Esophagus mucosa (tissue), 1 donor: ENCODE measurements at places on chromosomes 3 and 15. TPM values are rescaled to one million over a fixed set of nuclear protein-coding genes. Genes with fewer than 3 reads are reported as not detected.

DNA sequence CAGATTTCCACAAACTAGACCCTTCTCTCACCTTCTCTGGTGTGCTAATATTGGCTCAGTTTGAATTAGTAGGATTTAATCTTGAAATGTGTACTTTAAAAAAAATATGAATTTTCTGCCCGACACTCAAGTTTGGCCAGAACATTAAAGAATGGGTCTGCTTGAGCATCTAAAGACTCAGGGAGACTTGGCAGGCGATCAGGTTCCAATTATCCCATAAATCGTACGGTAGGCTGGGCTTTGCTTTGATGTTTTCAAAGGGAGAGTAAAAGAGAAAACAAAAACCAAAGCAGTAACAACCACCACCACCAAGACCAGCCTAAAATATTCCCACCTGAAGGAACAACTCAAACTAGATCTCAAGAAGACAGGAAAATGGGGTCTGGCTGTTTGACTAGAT, 230.8 kb downstream of the EBLN2 start:
- ATAC-seq = no peak

The ANKRD34C gene
- not detected for total RNA-seq

DNA sequence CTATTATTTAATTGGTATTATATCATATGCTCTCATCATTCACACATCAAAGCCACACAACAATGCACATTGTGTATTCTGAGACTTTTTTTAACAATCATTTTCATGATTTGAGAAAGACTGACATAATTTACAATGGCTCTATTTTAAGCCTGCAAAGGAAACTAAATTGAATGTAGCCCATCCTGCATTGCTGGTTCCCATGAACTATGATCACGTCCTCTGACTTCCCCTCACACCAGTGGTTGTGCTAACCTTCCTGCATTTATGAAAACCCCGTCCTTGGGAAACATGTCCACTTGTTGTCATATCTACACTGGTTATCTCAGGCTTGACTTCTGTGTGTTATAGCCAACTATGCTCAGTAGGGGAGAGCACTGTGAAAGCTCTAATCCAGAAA, 546.2 kb downstream of the MECOM start:
- ATAC-seq = no peak

DNA sequence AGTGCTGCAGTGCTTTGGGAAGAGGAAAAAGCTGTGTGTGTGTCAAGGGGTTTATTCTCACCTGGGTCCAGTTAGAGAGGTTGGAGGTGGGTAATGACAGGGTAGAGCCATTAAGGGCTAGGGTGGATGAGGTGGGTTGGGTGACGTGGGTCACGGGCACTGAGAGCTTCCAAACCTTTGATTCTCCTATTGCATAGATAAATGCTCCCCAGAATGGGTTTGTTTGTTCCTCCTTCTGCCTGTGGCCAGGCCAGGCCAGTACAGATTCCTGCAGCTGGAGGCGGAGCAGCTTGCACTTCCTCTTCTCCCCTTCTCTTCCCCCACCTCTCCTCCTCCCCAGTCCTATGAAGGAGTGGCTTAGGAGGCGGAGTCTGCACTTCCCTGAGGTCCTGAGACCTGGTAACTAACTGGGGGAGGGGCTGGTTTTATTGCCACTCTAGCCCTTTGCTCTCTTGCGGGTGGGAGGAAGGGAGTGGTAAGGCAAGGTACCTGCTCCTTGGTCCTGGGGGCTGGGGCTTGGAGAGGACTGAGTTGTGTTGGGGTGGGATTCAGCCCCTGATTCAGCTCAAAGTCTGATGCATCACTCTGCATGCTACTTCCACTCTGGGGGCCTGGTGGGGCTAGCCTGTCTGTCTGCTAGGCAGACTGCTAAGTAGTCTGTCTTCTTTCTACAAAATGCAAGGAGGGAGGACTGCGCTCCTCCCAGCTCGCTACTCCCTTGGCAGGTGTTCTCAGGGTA, 3.5 kb downstream of the SPINT1 start:
- peak; percentile 48 for ATAC-seq

DNA sequence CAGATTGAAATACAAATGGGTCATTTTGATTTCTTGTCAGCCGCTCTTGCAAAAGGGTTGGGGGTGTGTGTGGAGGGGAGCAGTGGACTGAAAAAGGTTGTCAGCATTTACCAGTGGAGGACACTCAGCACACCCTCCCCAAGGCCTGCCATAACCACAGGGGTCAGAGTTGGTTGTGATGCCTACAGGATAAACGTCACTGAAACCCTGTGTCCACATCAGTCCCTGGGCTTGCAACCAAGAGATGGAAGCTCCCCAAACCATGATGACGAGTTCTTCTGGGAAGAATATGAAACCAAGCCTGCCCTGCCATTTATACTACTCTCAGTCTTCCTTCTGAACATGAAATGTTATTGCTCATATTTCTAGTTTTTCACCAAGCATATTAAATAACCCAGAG, 54.0 kb upstream of the UMPS start:
- ATAC-seq = no peak

The PDE8A gene
- total RNA-seq = 12.4 TPM

The CSNK1G1 gene
- total RNA-seq = 17.3 TPM

DNA sequence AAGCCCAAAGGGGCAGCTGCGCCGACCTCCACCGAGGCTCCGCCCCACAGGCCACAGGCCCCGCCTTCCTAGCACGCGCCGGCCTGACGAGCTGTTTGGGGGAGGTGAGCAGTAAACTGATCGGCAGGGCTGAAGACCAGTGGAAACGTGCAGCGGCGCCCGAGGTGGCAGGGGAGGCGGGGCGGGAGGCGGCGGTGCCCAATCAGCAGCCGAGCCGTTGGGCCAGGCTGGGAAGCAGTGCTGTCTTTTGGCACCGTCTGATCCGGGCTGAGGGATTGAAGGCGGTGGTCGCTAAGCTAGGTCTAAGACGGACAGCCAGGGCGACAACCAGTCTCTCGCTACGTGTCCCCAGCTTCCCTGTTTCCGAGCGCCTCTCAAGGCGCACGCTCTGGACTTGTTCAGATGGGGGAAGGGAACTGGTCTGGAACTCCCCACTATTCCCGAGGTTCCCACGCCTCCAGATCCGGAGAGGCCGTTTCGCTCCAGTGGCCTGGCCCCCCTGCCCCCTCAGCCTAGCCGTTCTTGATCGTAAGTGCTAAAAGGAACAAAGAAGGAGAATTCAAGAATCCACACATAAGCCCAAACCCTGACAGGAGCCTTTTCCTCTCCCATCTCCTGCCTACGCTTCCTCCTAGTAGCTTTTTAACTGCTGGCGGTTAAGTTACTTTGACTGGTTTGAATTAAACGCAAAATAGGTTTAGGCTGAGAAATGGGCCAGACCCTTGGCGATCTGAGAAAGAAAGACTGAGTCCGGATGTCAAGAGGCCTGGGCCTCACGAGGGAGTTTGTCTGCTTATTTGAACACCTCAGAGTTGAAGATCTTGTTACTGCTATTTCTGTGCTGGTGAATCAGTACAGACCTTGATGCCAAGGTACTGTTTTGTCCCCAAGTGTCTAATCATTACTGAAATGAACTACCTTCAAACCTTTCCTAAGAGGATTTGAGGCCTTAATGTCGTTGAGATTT, at the start of gene FMN1:
Gene FMN1, minus strand, starts transcription at position 11 of the 967 bp plus-strand sequence. CDS start 39,800 bp downstream, outside the sequence.
- ATAC-seq = peak; percentile 98

DNA sequence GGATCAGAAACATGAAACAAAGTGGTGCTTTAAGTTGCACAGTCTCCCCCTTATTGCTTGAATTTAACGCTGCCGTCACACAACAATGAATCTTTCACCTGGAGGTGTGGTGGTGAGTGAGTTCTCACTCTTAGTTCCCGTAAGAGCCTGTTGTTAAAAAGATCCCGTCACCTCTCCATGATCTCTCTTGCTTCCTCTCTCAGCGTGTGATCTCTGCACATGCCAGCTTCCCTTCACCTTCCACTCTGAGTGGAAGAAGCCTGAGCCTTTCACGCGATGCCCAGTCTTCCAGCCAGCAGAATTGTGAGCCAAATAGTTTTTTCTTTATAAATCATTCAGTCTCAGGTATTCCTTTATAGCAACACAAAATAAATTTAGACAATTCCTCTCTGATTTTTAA, 136.7 kb upstream of the CHL1 start:
- ATAC-seq = no peak

DNA sequence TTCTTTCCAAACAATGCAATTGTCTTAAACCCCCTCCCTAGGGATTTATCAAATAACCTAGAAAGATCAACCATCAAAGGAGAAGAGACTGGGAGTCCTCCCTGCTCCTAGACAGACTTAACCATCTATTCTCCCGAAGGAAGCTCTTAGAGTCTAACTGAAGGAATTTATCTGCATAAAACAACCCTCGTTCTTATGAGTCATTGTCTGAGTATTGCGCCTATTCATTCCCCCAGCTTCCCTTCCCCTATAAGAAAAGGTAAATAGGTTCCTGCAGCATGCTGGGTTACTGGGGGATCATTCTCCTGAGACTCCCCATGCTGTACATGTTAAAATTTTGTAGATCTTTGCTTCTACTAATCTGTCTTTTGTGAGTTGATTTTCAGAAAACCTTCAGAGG, 412.7 kb downstream of the OCA2 start:
- no peak for ATAC-seq

DNA sequence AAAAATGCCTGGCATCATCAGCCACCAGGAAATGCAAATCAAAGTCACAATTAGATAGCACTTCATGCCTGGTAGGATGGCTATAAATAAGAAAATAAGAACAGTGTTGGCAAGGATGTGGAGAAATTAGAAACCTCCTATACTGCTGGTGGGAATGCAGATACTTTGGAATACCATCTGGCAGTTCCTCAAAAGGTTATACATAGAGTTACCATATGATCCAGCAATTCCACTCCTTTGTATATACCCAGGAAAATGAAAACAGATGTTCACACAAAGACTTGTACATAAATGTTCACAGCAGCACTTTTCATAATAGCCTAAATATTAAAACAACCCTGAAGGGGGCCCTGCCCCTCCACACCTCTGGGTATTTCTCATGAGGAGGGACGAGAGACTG, 13.7 kb downstream of the ACSBG1 start:
- no peak for ATAC-seq

- ATAC-seq = no peak
These were observed 58.9 kb downstream of the GTF2E1 start for GRCh38 chr3:120801484-120801883.

The MUSTN1 gene
- total RNA-seq = 0.40 TPM

The ITPKA gene
- total RNA-seq = 0.16 TPM

The TAGLN3 gene
- total RNA-seq = not detected

DNA sequence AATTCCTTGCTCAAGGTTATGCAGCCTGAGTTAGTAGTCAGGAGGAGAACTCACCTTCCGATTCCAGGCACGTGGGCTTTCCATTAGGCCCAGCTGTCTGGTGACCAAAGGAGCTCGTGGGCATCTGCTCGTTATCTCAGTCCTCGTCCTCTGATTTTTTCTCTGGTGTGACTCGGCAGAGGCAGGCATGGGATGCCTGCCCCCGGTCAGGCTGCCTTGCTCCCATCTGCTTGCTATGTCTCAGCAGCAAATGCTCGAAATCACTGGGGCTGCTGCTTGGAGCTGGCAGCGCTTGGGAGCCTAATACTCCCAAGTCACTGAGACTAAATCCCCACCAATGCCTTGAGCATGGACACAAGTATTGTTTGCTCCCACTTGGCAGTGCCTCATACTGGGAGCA, 84.5 kb upstream of the NMNAT3 start:
- ATAC-seq = no peak

DNA sequence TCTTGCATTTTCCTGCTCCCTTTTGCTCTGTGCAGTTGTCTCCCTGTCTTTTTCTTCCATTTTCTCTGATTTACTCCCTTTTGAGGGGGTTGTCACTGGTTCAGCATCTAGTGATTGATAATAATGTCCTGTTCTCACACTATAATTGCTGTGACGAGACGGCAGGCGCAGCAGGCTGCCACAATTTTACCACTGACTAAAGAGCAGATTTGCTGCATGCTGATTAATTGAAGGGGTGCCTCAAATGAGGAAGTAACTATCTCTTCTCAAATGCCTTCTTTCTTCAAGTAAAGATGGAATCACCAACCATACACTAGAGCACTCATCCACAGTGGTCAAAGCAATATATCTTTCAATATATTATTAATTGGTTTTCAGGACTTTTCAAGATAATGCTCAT, 219.3 kb downstream of the CBLB start:
- ATAC-seq = no peak

The GALNT15 gene
- 1.8 TPM for total RNA-seq

The GP5 gene
- 0.08 TPM for total RNA-seq

GRCh38 chr3:85254738-85255137, 295.9 kb downstream of the CADM2 start:
- no peak for ATAC-seq

DNA sequence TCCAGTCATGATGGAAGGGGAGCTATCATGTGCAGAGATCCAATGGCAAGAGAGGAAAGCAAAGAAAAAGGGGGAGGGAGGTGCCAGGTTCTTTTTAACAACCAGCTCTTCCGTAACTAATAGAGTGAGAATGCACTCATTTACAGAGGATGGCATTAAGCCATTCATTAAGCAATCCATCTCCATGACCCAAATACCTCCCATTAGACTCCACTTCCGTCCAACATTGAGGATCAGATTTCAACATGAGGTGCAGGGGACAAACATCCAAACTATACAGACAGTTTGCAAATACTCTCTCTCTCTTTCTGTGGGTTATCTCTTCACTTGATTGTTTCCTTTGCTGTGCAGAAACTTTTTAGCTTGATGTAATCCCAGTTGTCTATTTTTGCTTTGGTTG, 21.2 kb downstream of the ZDHHC23 start:
- ATAC-seq = no peak

DNA sequence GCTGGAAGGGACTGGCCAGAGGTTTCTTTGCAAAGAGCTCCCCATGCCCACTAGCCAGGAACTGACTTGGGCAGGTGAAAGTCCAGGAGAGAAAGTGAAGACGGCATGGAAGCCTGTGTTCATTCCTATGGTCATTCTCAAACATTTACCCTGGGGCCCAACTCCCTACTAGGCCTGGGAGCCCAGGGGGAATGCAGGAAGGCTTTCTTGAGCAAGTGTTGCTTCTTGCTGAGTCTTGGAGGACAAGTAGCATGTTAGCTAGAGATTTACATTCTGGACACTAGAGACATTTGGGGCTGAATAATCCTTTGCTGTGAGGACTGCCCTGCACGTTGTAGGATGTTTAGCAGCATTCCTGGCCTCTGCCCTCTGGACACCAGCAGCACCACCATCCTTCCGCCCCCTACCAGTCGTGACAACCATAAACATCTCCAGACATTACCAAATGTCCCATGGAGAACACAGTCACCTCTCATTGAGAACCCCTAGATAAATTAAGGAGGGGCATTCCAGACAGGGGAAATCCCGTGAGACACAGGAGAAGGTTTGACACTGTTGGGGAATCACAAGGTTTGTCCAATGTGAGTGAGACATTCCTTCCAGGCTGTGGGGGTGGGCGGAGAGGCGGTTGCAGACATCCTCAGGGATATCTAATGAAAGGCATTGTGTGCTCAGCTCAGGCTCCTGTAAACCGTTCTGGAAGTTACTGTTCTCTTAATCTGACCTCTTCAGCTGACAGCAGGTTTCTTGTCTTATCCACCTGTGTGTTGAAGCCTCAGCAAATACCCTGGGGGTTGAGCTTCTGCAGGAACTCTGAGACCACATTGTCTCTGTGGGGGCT, 236.2 kb downstream of the TLE3 start:
- ATAC-seq = no peak

DNA sequence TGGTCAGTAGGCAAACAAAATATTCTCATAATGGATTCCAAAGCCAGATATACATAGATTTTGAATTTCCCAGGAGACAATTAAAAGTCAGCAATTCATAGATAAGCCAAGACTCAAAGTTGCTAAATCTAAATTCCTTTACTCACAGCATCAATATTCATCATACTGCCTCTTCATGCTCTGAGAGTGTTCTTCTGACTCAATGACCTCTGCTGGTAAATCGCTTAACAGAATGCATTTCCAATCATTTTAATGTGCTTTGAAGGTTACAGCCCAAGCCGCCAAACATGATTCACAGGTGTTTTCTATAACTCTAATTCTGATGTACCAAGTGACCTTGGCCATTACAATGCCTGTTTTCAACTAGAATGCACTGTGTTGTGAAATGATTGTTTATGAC, 24.2 kb upstream of the SLC4A7 start:
- no peak for ATAC-seq

The ERC2 gene
- 0.48 TPM for total RNA-seq
